ENCODE measurements at places on chromosomes 3 and 15.

- DNase-seq: no peak
Measured at GRCh38 chr15:39682366-39682765, 100.3 kb downstream of the FSIP1 start.

- no peak for DNase-seq
Measured at GRCh38 chr3:196620161-196620604, 19.3 kb upstream of the NRROS start.

GRCh38 chr3:27176256-27176655 lies 192.9 kb downstream of the NEK10 start:
- DNase-seq: no peak

DNA sequence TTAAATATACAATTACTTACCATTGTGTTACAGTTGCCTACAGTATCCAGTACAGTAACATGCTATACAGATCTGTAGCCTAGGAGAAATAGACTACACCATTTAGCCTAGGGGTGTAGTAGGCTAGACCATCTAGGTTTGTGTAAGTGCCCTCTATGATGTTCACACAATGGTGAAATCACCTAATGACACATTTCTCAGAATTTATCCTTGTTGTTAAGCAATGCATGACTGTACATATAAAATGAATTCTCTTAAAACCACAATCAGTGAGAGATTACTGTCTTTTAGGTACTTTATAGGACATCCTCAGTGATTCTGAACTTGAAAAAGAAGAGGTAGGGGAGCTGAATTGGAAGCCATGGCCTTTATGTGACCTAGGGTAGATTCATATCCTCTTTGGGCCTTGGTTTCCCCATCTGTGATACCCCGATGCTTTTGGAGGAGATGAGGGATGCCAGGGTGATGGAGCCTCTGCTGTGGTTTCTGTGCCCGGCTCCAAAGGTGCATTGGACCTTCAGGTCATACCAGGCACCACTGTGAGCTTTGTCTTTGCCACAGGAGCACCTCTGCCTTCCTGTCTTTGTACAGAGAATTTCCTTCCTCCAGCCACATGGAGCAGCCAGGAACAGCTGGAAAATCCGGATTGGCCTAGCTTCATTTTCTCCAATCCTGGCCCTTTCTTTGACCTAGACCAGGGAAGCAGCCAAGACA lies 51.9 kb upstream of the FLNB start:
- DNase-seq: peak; percentile 81

DNA sequence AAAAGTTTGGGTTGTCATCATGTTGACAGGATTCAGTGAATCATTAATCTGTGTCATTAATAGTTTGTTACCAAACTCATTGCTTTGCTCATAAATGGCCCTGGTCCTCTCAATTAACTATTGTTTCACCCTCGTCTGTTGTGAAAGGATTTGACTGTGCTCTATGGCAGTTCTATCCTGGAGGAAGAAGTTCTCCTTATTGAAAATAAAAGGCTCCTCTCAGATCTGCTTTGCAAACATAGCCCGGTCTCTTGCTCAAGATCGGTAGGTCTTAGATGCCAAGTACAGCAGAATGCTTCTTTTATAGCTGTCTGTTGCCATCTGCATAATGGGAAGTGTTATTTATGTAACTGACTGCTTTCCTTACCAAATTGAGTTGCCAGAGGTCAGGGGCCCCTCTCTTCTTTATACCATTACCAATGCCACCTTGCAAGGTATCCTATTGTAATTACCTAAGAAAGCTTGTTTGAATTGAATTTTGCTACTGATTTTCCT lies 146.5 kb downstream of the EBLN2 start:
- no peak for DNase-seq

DNA sequence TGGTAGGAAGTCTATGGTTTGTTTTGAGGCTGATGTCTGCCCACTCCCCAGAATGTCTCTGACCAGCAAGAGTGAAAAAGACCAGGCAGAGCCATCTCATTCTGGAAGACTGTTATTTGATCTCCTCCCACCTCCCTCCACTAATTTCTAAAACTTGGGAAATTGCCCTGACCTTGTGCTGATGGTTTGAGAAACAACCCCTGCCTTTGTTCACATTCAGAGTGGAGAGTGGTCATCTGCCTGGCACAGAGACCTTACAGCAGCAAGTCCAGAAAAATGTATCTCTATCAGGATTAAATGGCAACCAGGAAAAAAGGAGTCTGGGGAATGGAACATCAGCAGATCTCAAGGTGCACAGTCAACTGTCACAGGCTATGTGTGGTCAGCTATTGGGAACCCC lies 25.7 kb downstream of the SPATA12 start:
- no peak for DNase-seq
